ENCODE measurements at places on chromosomes 3 and 15.

DNA sequence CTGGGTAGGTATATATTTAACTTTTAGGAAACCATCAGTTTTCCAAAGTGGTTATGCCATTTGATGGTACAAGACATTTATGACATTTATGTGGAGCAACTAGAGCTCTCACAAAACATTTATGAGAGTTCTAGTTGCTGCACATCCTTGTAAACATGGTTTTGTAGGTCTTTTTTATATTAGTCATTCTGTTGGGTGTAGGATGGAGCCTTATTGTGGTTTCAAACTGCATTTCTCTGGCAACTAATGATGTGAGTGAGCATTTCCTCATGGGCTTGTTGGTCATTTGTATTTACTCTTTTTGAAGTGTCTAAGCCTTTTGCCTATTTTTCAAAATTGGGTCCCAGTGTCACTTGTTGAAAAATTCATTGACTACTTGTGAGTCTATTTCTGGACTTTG lies 45.7 kb upstream of the MGLL start:
- no peak for DNase-seq

DNA sequence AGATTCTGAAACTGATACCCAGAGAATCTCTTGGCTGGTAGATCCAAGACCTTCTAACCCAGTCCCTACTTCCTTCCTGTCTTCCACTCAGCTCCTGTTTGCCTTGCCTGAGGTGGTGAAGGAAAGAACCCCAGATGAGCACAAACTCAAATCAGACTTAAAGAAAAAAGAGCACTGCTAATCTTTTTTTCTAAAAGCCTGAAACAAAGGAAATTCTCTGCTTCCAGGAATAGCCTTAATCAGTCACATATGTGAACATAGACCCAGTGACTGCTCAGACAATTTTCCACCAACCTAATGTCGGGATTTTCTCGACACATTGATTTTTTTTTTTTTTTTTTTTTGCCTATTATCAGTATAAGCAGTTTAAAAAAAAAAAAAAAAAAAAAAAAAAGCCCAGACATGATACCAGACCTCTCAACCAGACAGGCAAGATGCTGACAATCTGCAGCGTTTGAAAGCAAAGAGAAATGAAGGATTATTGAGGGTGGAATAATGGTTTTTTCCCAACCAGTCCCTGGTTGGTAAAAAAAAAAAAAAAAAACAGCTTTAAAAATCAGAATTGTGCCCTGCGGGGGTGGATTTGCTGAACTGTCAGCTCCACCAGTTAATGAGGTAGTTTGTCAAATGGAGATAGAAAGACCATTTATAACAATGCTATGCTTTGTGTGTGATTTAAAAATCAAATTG lies 256.8 kb upstream of the RARB start:
- DNase-seq, result no peak

DNA sequence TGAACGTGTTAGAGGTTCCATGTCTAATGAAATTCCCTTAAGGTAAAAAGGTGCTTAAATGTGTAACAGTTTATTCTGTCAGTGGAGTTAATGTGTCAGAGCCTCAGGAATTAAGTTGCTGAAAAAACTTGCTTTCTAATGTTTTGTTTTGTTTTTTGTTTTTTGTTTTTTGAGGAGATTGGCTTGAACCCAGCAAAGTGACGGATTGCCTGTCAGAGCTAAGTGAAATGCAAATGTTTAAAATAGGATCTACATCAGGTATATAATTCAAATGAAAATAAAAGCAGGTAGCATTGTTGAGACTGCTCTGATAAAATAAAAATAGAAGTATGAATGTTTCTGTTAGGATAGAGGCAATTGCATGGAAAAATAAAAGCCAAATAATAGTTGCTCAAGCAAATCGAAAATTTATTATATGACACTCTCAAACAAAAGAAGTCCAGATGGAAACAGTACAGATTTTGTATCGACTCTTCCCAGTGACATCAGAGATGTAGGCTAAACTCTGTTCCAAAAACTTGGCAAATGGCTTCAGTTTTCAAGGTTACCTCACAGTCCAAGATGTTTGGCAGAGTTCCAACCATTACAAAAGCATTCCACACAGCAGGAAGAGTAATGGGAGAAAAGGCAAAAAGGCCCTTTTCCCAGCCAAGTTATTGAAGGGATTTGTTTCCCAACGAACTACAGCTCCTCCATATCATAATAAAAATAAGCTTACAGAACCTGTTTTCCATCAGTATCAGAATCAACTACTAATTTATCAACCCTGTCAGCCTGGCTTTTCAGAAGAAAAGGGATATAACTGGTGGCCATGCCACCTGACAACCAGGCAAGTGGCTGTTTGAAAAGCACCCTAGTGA lies 291.0 kb downstream of the TBL1XR1 start:
- DNase-seq, result no peak

DNA sequence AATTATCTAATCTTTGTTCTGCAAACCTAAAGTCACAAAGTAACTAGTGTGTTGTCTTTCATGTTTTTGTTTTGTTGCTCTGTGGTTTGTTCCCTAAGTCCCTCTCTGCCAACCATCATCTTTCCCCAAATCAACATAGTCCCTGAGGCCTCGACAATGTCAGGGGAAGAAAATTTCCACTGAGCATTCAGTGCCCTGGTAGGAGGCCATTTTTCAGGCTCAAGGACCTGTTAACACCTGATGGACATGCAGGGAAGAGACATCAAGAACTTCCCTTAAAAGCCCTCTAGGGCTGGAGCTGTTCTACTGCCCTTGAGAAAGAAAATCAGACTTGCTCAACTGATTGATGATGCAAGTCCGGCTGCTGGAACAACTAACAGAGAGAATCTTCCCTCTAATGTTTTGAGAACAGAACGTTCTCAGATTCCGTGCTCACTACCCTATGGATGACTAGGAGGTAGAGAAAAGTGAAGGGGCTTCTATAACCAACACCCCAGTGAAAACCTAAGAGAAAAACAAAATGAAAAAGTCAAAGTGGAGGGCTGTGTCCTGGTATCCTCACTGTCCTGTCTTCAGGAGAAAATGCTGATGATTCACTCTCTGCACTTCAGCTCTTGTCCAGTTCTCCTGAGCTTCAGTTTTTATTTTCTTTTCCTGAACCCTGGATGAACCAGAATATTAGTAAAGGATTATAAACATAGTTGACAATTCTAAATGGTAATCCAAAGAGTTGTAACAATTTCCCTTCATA lies 373.1 kb downstream of the FOXP1 start:
- DNase-seq, result no peak

GRCh38 chr15:74408385-74408784 lies 25.4 kb downstream of the SEMA7A start:
- no peak for DNase-seq

DNA sequence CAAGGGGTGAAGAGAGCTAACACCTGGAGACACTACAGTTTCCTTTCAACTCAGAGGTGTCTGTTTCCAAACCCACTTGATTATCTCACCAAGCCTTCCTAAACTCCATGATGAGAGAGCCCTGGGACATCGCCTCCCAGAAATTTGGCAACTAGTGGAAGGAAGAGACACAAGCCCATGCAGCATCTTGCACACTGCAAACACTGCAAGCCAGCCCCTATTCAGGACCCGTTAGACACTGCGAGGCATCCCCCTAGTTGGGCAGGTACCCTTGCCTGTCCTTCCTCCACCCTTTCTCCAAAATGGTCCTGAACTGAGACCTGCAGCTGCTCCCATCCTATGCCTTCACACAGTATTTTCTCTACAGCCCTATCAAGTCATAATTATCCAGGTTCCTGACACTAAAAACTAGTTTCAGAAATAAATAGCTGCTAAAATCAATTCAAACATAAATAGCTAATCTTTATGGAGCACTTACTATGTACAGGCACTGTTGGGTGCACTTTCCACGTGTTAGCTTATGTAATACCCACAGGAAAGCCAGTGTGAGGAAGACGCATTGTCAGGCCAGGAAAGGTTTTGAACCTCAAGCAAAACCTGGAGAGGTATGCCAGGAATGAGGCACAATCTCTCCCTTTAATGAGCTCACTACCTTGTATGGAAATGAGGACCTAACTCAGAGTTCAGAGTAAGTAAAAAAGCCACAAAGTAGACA lies 2.8 kb downstream of the MAGI1 start:
- no peak for DNase-seq
